ENCODE measurements at places on chromosomes 2 and 18. TPM values are rescaled to one million over a fixed set of nuclear protein-coding genes. Genes with fewer than 3 reads are reported as not detected.

The TMEM169 gene
- 0.29 TPM for total RNA-seq

The ZNF396 gene
- total RNA-seq, result 3.0 TPM

The C2orf78 gene
- total RNA-seq, result not detected

The C2orf66 gene
- total RNA-seq, result 0.17 TPM

The NPC1 gene
- total RNA-seq, result 80.6 TPM

The LHCGR gene
- total RNA-seq, result not detected

The SNTG2 gene
- total RNA-seq, result not detected

The RIF1 gene
- 41.0 TPM for total RNA-seq

The PIGN gene
- 41.8 TPM for total RNA-seq

The PROKR1 gene
- total RNA-seq, result not detected

The SEMA4C gene
- 27.5 TPM for total RNA-seq
